Activated CD4-positive, alpha-beta T cell treated with anti-CD3 and anti-CD28 coated beads, Interleukin-2, amount 10 ng/mL, durations not matched to agents 7 days and 5 days (primary cell): ENCODE measurements at places on chromosomes 4 and X. TPM values are rescaled to one million over a fixed set of nuclear protein-coding genes. Genes with fewer than 3 reads are reported as not detected.

GRCh38 chr4:139416073-139416673 is 37.7 kb upstream of the RAB33B start:
- no peak overlapping the region for H3K4me3 ChIP-seq
- peaks cover 37% of the 10 kb centered on the region for H3K36me3 ChIP-seq
- peaks cover 18% of the 10 kb centered on the region for H3K4me1 ChIP-seq
- H3K27me3 ChIP-seq = no peaks in the 10 kb centered on the region
- peak; percentile 38 for DNase-seq

The LIAS gene
- total RNA-seq = 14.5 TPM

- H3K27ac ChIP-seq = no peak overlapping the region
- H3K27me3 ChIP-seq = peaks cover 9% of the 10 kb centered on the region
- H3K36me3 ChIP-seq = no peaks in the 10 kb centered on the region
Observed at GRCh38 chr4:100977746-100978397, 369.5 kb downstream of the PPP3CA start.

DNA sequence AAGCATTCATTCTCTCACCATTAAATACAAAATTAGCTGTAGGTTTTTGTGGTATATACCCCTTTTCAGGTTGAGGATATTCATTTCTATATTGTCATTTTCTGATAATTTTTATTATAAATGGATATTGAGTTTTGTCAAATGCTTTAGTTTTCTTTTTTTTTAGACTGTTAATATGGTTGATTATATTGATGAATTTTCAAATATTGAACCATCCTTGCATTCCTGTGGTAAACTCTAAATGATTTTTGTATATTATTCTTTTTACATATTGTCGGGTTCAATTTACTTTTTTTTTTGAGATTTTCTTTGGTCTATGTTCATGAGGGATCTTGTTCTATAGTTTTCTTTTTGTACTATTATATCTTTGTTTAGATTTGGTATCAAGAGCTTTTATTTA is 165.1 kb downstream of the GPAT3 start:
- no peak overlapping the region for H3K27ac ChIP-seq
- no peak for DNase-seq
- H3K36me3 ChIP-seq = no peaks in the 10 kb centered on the region
- peaks cover 3% of the 10 kb centered on the region for H3K27me3 ChIP-seq
- no peak overlapping the region for H3K4me3 ChIP-seq
- H3K4me1 ChIP-seq = no peaks in the 10 kb centered on the region

DNA sequence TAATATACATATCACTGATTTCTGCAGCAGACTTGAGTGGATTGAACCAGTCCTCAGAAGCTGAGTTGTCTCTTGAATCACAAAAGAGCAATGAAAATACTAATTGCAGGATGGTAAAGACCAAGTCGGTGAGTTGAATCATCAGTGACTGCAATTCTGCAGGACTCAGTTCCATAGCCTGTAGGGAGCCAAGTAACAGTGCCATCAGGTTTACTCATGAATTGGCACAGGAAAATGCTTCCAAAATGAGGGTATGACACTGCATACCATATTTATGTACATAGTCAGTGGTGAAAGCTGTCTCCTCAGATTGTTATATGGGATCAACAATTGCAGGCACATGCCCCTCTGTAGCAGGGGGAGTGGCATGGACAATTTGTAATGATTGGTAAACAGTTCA is 192.8 kb downstream of the CCNG2 start:
- no peaks in the 10 kb centered on the region for H3K4me1 ChIP-seq

- H3K4me1 ChIP-seq = peaks cover 59% of the 10 kb centered on the region
- peaks cover 46% of the 10 kb centered on the region for H3K36me3 ChIP-seq
- H3K4me3 ChIP-seq = peak overlapping the region; percentile 96
- H3K27ac ChIP-seq = peak overlapping the region; percentile 100
Observed at GRCh38 chr4:102869569-102870197, 891 bp downstream of the CISD2 start.

DNA sequence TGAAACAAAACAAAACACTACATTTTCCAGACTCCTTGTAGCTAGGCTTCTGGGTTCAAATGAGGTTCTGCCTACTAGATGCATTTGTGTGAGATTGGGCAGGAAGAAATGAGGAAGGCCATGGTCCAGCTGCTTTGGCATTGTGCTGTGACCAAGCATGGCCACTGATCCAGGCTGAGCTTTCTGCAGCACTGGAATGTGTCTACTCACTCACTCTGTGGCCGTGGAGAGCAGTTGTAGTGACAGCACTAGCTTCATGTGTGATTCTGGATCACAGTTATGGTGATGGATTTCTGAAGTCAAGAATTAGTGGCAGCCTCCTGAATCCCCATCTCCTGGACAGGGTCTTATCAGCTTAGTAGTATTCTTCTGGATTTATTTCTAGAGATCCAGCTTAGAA is 358.9 kb downstream of the GPAT3 start:
- no peak overlapping the region for H3K27ac ChIP-seq
- no peak overlapping the region for H3K4me3 ChIP-seq
- no peaks in the 10 kb centered on the region for H3K36me3 ChIP-seq
- H3K27me3 ChIP-seq = peaks cover 5% of the 10 kb centered on the region
- H3K4me1 ChIP-seq = peaks cover 2% of the 10 kb centered on the region

DNA sequence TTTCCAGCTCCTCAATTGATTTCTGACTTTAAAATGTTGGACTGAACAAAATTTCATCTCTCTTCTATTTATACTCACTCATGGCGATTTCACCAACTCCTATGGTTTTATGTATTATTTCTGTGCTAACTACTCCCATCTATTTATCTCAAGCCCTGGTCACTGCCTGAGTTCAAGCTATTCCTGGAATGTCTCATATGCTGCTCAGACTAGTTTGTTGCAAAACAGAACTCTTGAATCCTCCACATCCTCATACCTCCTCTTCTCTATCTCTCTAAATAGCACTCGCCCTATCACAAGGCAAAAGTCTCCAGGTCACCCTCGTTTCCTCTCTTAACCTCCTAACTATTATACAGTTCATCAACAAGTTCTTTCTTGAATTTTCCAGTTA is 19.0 kb upstream of the DDX60 start:
- H3K27me3 ChIP-seq = no peaks in the 10 kb centered on the region
- H3K4me1 ChIP-seq = peaks cover 6% of the 10 kb centered on the region
- no peak overlapping the region for H3K4me3 ChIP-seq
- no peaks in the 10 kb centered on the region for H3K36me3 ChIP-seq

GRCh38 chr4:180363815-180364214 is 1879.4 kb upstream of the TENM3 start:
- no peak overlapping the region for H3K4me3 ChIP-seq
- H3K27ac ChIP-seq = no peak overlapping the region

The WDR44 gene
- 21.7 TPM for total RNA-seq

The MAGEA1 gene
- total RNA-seq = not detected

DNA sequence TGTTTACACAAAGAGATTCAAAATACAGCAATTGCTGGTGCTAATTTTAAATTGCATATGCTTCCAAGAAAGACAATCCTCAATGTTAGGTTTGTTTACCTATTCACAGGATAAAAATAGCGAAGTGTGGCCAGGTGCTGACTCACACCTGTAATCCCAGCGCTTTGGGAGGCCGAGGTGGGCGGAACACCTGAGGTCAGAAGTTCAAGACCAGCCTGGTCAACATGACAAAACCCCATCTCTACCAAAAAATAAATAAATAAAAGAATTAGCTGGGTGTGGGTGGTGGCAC is 77.7 kb downstream of the OPHN1 start:
- DNase-seq = no peak
- H3K4me1 ChIP-seq = no peaks in the 10 kb centered on the region
- no peak overlapping the region for H3K27ac ChIP-seq
- H3K27me3 ChIP-seq = no peaks in the 10 kb centered on the region
- H3K36me3 ChIP-seq = no peaks in the 10 kb centered on the region
- no peak overlapping the region for H3K4me3 ChIP-seq

The AREG gene
- not detected for total RNA-seq

The RBMXL3 gene
- total RNA-seq = not detected

The MAB21L2 gene
- not detected for total RNA-seq

DNA sequence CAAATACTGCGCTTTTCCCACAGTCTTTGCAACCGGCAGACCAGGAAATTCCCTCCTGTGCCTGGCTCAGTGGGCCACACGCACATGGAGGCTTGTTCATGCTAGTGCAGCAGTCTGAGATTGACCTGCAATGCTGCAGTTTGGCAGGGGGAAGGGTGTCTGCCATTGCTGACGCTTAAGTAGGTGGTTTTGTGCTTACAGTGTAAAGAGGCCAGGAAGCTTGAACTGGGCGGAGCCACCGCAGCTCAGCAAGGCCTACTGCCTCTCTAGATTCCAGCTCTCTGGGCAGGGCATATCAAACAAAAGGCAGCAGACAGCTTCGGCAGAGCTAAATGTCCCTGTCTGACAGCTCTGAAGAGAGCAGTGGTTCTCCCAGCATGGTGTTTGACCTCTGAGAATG is 390.5 kb upstream of the TECRL start:
- H3K36me3 ChIP-seq = no peaks in the 10 kb centered on the region
- H3K4me1 ChIP-seq = no peaks in the 10 kb centered on the region

GRCh38 chr4:30450474-30450873 is 269.7 kb upstream of the PCDH7 start:
- H3K27me3 ChIP-seq = no peaks in the 10 kb centered on the region
- no peak for DNase-seq
- no peak overlapping the region for H3K4me3 ChIP-seq
- no peak overlapping the region for H3K27ac ChIP-seq
- no peaks in the 10 kb centered on the region for H3K4me1 ChIP-seq

The MGARP gene
- total RNA-seq = 0.21 TPM

The GNPDA2 gene
- total RNA-seq = 9.9 TPM

- H3K36me3 ChIP-seq = peaks cover 3% of the 10 kb centered on the region
- no peak overlapping the region for H3K27ac ChIP-seq
- no peak for DNase-seq
- H3K4me3 ChIP-seq = no peak overlapping the region
Observed at GRCh38 chr4:4225915-4226605, 669 bp downstream of the OTOP1 start.

The RBPJ gene
- 66.4 TPM for total RNA-seq

- H3K27ac ChIP-seq = no peak overlapping the region
- no peak for DNase-seq
- no peaks in the 10 kb centered on the region for H3K4me1 ChIP-seq
- H3K4me3 ChIP-seq = no peak overlapping the region
- H3K27me3 ChIP-seq = peaks cover 25% of the 10 kb centered on the region
Observed at GRCh38 chrX:100695991-100696390, 35.9 kb downstream of the SYTL4 start.

The EOLA1 gene
- 33.2 TPM for total RNA-seq

DNA sequence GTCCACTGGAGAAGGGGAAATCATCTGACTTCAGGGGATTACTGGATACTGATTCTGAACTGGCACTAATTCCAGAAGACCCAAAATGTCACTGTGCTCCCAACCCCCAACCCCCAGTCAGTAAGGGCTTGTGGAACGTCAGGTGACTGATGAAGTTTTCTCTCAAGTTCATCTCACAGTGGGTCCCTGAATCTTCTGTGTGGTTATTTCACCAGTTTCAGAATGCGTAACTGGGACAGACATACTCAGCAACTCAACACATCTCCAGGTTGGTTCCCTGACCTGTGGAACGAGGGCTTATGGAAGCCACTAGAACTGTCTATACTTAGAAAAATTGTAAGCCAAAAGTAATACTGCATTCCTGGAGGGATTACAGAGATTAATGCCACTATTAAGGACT is 45.3 kb downstream of the DDX60L start:
- H3K4me3 ChIP-seq = no peak overlapping the region
- DNase-seq = no peak
- peaks cover 2% of the 10 kb centered on the region for H3K4me1 ChIP-seq
- no peaks in the 10 kb centered on the region for H3K27me3 ChIP-seq
- peaks cover 77% of the 10 kb centered on the region for H3K36me3 ChIP-seq
- no peak overlapping the region for H3K27ac ChIP-seq

DNA sequence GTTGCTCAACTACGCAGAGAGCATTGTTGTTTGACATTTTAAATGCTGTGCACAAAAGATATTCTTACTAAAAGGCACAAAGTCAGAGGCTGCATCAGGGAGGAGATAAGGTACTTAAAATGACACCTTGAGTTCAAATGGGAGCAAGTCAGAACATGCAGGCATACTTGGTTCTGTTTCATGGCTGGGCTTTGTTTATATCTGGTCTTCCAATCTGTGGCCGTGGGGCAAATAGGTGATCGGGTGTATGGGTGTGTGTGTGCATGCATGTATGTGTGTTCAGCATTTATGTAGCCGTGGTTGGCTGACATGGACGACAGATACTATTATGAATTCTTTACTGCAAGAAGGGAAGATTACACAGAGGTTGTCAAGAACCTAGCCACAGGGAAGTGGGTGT is 106.1 kb downstream of the RASL11B start:
- H3K36me3 ChIP-seq = peaks cover 3% of the 10 kb centered on the region
- H3K4me1 ChIP-seq = no peaks in the 10 kb centered on the region
- no peak overlapping the region for H3K4me3 ChIP-seq
- H3K27ac ChIP-seq = no peak overlapping the region
- DNase-seq = no peak

The PAGE2 gene
- total RNA-seq = not detected

The JCHAIN gene
- not detected for total RNA-seq

The APOO gene
- total RNA-seq = 26.6 TPM

The MAGEE2 gene
- not detected for total RNA-seq

GRCh38 chr4:80172203-80172602 is 25.1 kb upstream of the PRDM8 start:
- H3K4me3 ChIP-seq = peak overlapping the region; percentile 60
- peak; percentile 23 for DNase-seq
- H3K4me1 ChIP-seq = peaks cover 57% of the 10 kb centered on the region
- peaks cover 32% of the 10 kb centered on the region for H3K36me3 ChIP-seq

The TRIM75 gene
- not detected for total RNA-seq

GRCh38 chrX:83508526-83509253 is 600 bp downstream of the POU3F4 start:
- no peak overlapping the region for H3K4me3 ChIP-seq
- H3K27ac ChIP-seq = no peak overlapping the region
- DNase-seq = no peak
- H3K27me3 ChIP-seq = peaks cover 58% of the 10 kb centered on the region

- H3K4me3 ChIP-seq = no peak overlapping the region
- peaks cover 3% of the 10 kb centered on the region for H3K27me3 ChIP-seq
- H3K4me1 ChIP-seq = no peaks in the 10 kb centered on the region
- no peak for DNase-seq
Observed at GRCh38 chr4:98822144-98822543, 106.8 kb downstream of the EIF4E start.

The RAI2 gene
- not detected for total RNA-seq

- no peak overlapping the region for H3K4me3 ChIP-seq
- no peak for DNase-seq
- H3K36me3 ChIP-seq = no peaks in the 10 kb centered on the region
Observed at GRCh38 chr4:120723986-120724385, 198.5 kb downstream of the PRDM5 start.

- H3K27ac ChIP-seq = no peak overlapping the region
- no peak for DNase-seq
- H3K4me3 ChIP-seq = no peak overlapping the region
- no peaks in the 10 kb centered on the region for H3K27me3 ChIP-seq
Observed at GRCh38 chr4:84035568-84035967, 463.5 kb downstream of the NKX6-1 start.
